ENCODE measurements at places on chromosomes 2 and 18.

DNA sequence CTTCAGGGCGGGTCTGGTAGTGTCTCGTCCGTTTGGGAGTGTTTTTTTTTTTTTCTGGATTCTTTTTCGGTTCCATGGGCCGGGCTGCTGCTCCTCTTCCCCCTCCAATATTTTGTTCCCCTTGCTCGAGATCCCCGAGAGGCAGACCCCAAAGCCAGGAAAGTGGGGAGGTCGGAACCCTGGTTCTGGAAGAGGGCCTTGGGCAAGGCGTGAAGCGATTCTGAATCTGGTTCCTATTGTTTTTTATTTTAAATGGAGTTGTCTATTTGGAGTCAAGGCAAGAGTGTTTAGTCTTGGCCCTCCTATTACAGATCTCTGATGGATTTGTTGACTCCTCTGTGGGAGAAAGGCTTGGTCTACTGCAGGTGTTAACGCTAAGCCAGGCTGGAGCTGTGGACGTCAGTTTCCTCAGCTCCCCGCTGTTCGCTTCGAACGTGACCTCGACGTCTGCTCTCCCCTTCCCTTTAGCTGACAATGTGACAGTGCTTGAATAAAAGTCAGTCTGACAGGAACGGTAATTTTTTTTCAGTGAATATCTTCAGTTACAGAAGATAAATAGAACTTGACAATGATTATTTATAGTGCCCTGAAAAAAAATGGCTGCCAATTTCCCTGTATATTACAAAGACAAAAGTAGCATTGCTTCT is 683 bp upstream of the DNAJC27 start:
- peak; percentile 6 for DNase-seq

DNA sequence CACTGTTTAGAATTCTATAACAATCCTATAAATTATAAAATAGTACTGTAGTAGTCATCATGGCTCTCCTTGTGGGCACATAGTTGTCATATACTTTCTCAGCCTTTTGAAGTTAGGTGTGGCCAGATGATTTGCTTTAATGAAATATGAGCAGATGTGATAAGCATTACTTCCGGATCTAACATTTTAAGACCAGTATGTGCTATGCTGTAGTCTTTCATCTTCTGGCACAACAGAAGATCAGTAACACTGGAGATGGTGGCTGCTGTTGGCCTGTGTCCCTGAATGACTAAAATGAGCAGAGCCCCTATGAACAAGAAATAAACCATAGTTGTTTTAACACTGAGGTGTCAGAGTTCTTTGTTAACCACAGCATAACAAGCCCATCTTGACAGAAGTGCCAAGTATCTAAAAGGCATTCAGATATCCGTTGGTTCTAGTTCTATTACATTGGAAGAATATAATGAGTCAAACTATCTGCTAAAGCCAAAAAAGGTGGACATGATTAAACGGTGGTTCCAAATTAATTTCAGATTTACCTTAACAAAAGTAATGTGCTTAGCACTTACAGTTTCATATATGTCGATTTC is 6.3 kb downstream of the MEX3C start:
- DNase-seq, result no peak

DNA sequence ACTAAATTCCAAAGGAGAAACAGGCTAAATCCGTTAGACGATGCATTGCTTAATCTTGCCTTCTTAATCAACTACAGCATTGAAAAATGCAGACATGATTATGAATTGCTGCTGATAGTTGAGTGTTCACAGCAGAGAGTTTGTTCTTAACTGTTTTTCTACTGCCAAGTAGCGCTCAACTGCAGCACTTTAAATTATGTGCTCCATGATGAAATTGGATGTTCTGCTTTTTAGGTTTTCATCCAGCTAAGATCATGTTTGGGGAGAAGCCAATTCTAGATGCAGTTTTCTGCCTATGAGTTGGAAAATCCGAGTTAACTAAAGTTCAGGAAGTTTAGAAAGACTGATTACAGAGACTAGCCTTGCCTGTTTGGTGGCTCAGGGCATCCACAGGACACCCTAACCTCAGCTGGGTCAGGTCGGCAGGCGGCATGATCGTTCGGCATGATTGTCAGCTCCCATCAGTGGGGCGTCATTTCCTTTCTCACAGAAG is 119.4 kb upstream of the PIEZO2 start:
- no peak for DNase-seq

DNA sequence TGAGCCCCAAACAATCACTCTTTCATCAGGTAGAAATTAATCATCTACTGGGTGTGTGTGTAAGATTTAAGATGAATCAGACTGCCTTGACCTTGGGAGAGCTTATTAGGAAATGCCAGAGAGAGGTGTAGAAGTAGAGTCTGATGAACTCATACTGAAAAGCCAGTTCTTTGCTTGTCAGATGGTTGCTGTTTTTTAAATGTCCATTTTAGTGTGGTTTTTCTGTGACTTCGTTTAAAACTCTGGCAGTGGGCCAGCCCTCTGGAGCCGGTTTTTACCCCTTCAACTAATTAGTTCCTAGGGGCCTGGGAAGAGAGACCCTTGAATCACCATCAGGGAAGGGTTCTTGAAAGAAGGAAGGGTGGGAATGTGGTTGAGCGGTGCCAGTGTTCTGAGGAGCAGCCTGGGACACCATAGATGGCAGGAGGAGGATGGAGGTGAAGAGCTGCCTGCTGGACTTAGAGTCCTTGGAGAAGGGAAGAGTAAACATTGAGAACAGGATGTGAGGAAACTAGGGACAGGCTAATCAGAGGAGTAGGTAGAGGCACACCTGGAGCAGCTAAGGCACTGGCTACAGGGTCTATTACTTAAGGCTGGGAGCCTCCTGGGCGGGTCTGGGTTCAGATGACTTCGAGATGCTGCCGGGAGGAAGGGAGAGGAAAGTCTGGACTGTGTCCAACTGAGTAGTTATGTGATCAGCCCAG is 66.1 kb downstream of the LRRFIP1 start:
- no peak for DNase-seq

- no peak for DNase-seq
Measured at GRCh38 chr2:14231391-14231898, 401.1 kb upstream of the LRATD1 start.

DNA sequence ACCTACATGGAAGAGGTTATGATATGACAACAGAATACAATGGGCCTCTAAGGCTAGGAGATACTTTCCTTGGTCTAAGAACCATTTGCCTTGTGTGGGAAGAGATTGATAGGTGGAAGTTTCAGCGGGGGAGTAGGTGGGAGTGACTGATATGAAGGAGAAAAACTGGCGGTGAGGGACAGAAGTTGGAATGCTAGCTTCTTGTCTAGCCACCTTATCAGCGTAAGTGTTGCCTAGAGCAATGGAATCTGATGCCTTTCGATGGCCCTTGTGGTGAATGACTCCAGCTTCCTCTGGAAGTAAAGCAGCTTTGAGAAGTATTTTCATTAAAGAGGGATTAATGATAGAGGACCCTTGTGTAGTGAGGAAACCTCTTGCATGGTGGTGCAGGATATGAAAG is 121.3 kb upstream of the GULP1 start:
- DNase-seq, result no peak

GRCh38 chr2:467101-467500 is 179.2 kb upstream of the ALKAL2 start:
- no peak for DNase-seq

- DNase-seq, result no peak
Measured at GRCh38 chr18:13657974-13658373, 68.4 kb downstream of the FAM210A start.

DNA sequence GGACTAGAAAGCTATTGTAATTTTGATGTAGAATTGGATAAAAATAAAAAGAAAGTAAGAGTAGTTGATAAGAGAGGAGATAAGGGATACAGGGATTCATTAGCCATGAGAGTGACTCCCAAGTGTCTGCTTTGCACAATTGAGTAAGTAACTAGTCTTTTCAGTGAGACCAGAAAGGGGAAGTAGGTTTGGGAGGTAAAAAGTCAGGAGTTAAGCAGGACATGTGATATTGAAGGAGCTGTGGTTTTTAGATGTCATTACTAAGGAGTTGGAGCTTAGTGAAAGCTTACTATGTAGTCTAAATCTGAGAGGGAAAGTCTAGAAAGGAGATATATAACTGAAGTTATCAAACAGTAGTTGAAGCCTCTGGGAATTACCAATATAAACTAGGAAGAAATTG is 93.4 kb downstream of the SLC5A7 start:
- DNase-seq, result no peak

GRCh38 chr2:241975593-241976284 is 106.2 kb downstream of the RTP5 start:
- no peak for DNase-seq
